ENCODE measurements at places on chromosomes 2 and 18.
A peak's percentile ranks its signal among the peaks of the same experiment; 100 is the strongest.

- no peak for DNase-seq
These were observed 136.4 kb downstream of the DYSF start for GRCh38 chr2:71589763-71590162.

- no peak for DNase-seq
These were observed 115.8 kb upstream of the CWC22 start for GRCh38 chr2:180122874-180123273.

GRCh38 chr2:26493566-26493965 is 15.6 kb upstream of the OTOF start:
- DNase-seq, result no peak

GRCh38 chr2:10984418-10985135 is 72.8 kb downstream of the KCNF1 start:
- no peak for DNase-seq

DNA sequence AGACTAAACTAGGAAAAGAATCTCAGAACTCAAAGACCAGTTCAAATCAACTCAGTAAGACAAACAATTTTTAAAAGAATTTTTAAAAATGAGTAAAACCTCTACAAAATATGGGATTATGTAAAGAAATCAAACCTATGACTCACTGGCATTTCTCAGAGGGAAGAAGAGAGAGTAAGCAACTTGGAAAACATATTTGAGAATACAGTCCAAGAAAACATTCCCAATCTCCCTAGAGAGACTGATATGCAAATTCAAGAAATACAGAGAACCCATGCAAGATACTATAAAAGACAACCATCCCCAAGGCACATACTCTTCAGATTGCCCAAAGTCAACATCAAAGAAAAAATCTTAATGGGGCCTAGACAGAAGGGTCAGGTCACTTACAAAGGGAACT is 162.7 kb downstream of the WDPCP start:
- DNase-seq, result no peak

- DNase-seq, result no peak
These were observed 25.2 kb upstream of the TAF1B start for GRCh38 chr2:9818097-9818496.

DNA sequence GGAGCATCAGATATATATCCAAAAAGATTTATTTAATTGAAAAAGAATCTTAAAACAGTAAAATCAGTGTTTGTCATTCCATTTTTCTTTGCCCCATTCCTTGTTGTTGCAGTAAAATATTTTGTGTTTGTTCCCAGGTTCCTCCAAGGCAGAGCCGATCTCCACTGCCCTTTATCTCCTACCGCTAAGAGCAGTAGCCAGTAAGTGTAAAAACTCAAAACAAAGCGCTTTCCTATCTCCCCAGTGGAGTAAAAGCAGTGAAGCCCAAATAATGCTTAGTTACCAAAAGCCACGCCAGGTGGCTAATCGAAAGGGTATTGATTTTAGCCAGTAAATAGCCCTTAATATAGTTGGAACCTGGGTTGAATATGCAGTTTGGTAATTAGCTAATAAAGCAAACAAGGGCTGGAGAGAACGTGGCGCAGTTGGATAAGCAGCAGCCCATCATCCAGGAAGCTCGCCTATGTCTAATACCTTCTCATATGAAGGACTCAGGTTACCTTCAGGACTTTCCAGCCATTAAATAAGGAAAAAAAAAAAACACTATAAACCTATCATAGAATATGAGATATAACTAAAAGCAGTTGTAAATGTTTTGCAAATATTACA is 12.4 kb upstream of the GPD2 start:
- DNase-seq, result no peak

DNA sequence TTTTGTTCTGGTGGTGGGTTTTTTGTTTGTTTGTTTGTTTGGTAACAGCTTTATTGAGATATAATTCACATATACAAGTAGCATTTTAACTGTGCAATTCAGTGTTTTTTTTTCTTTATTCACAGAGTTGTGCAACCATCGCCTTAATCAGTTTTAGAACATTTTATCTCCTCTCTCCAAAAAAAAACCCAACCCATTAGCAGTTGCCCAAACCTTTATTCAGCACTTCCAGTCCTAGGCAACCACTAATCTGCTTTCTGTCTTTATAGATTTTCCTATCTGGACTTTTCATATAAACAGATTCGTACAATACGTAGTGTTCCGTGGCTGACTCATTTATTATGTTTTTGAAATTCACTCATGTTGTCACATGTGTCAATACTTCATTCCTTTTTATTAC is 38.7 kb downstream of the CCDC138 start:
- no peak for DNase-seq

- no peak for DNase-seq
These were observed 94.1 kb downstream of the FAM161A start for GRCh38 chr2:61759718-61760117.

DNA sequence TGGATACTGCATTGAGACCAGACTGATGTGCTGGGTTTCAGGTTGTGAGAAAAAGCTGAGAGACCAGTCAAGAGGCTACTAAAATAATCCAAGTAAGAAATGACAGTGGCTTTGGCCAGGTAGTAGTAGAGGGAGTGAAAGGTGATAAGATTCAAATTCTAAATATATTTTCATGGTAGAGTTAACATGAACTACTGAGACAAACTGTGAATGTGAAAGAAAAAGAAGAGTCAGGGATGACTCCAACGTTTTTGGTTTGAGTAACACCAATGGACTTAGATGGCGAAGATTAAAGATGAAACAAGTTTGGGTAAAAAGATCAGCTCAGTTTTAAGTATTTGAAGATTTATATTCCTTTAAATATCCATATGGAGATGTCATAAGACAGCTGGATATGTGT is 209.4 kb downstream of the ZEB2 start:
- no peak for DNase-seq

DNA sequence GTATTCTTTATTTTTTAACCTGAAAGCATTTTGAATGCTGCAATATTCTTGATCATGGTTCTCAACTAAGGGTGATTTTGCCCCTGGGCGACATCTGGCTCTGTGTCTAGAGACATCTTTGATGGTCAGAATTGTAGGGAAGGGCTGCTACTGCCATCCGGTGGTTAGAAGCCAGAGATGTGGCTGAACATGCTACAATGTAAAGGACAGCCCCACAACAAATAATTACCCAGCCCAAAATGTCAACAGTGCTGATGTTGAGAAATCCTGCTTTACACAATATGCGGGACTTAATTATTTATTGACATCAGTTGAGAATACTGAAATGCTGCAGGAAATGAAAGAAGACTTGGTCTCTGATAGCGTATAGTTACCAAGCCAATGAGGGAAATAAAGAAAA is 37.5 kb upstream of the SERPINB2 start:
- no peak for DNase-seq

DNA sequence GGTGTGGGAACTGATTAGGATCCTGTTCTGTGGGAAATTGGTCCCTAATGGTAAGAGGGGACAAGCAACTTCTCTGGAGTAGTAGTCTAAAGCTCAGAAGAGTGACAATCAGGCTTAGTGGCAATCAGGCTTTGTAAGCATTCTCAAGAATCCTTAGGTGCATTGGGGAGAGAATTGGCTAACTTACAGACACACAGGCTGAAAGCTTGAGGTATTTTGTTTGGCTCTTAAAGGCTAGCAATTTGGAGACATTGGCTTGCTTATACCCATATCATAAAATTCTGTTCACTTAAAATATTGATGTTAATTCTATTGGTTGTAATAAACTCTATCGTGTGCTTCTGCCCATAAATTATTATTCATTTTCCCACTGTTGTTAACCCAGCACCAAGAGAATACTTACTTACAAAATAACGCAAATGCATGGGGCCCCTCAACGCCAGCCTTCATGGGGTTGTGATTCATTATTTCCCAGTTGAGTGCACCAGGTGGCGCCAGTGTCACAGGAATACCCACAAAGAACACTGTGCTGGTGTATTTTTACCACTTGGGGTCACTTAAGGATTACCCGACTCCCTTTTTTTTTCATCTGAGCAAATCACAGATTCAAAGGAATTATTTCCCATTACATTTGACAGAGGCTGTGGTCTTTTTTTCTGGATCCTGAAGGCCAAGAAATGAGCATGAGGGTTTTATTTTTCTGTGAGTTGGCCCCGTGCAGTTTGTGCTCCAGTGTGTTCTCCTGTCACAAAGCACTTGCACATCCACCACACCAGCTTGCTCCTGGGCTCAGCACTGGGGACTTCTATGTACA is 45.5 kb downstream of the DDX1 start:
- DNase-seq, result peak; percentile 58
